ENCODE measurements at places on chromosomes 16 and 17.

GRCh38 chr17:74474043-74474792, 7.8 kb downstream of the CD300A start:
- no peaks in the 10 kb centered on the region for H3K27me3 ChIP-seq
- peak overlapping the region; percentile 95 for H3K27ac ChIP-seq

DNA sequence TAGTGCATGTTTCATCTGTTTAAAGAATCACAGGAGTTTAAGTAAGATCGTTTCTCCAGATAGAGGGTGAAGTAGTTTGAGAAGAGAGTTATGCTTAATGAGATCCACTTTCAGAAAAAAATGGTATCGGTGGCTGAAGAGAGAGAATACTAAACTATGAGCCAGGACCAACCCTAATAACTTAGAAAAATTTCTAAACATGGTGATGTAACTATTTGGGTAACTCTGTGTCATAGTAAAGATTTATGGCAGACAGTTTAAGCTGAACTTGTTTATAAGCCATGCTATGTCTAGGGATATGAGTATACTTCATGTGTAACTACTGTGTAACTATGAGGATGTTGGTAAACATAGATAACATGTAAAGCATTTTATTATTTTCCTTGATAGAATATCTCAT, 489.5 kb downstream of the KCNJ2 start:
- DNase-seq = no peak
- no peaks in the 10 kb centered on the region for H3K36me3 ChIP-seq
- no peaks in the 10 kb centered on the region for H3K4me1 ChIP-seq
- H3K27ac ChIP-seq = no peak overlapping the region
- H3K4me3 ChIP-seq = no peak overlapping the region

DNA sequence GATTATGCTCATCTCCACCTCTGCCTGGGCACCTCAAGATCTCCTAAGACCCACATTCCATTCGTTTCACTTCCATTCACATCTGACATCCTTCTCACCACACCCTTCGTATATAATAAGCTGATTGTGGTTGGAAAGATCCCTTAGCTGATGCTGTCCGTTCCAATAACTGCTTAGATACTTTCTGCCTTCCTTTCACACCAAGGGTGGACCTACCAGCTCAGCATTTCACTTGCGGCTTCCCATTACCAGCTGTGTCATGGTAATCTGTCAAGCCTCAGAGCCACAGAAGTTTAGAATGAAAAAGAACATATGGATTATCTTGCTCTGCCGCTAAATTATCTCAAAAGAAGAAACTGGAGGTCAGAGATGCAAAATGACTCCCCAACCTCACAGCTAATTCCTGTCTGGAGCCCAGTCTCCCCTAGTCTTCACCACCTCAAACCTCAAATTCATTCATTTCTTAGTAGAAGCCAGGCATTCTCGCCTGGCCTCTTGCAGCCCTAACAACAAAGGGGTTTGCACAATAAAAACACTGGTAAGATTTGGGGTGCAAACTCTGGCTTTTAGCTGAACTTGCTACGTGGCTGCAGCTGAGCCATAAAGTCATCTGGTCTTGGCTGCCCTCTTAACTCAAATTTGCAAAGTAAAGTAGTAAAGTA, 182.8 kb upstream of the HS3ST3A1 start:
- DNase-seq = no peak
- peaks cover 9% of the 10 kb centered on the region for H3K27me3 ChIP-seq
- H3K27ac ChIP-seq = no peak overlapping the region
- H3K4me1 ChIP-seq = no peaks in the 10 kb centered on the region
- H3K36me3 ChIP-seq = no peaks in the 10 kb centered on the region

DNA sequence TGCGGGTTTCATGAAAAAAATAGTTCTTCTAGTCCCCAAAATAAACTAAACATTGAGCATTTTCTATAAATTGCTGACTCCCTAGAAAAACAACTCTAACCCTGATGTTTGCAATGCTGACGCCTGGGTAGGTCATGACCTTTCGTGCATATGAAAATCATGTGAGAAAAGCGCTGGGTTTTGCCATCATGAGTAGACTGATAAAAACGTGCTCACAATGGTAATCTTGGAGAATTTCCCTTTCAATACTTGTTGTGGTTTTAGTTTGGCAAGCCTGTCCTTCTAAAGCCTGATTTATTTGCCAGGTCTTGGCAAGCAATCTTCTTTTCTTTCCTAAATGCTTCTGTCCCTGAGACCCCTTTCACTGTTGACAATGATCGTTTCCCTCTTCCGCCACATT, 4.0 kb upstream of the CLEC10A start:
- no peak for DNase-seq
- H3K27ac ChIP-seq = no peak overlapping the region
- peaks cover 3% of the 10 kb centered on the region for H3K36me3 ChIP-seq
- H3K27me3 ChIP-seq = peaks cover 22% of the 10 kb centered on the region
- H3K4me3 ChIP-seq = no peak overlapping the region

DNA sequence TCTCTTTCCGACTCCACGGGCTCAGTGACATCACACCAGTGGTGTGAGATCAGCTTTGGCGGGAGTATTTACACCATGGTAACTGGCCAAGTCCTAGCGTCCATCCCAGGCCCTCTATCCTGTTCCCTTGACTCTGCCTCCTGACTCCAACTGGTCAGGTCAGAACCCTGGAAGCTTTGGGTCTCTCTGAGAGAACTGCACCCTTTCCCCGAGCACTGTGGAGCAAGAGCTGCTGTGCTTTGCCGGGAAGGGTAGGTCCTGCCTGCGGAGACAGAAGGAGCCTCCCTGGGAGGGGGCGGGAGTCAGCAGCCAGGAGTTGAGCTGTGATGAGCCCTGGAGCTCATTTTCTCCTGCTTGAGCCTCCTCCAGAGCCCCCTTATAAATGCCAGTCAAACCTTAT, 212.1 kb upstream of the TNRC6C start:
- no peak overlapping the region for H3K27ac ChIP-seq
- peaks cover 1% of the 10 kb centered on the region for H3K36me3 ChIP-seq
- H3K4me3 ChIP-seq = no peak overlapping the region

GRCh38 chr17:76243826-76244679, 3.8 kb upstream of the RNF157 start:
- no peak overlapping the region for H3K4me3 ChIP-seq
- H3K27ac ChIP-seq = no peak overlapping the region
- H3K27me3 ChIP-seq = no peaks in the 10 kb centered on the region
- peaks cover 29% of the 10 kb centered on the region for H3K4me1 ChIP-seq
- no peak for DNase-seq
- H3K36me3 ChIP-seq = peaks cover 3% of the 10 kb centered on the region

GRCh38 chr17:79082311-79083190, 7.9 kb downstream of the ENGASE start:
- H3K27ac ChIP-seq = no peak overlapping the region
- H3K4me1 ChIP-seq = no peaks in the 10 kb centered on the region
- H3K36me3 ChIP-seq = peaks cover 23% of the 10 kb centered on the region
- no peak for DNase-seq
- no peak overlapping the region for H3K4me3 ChIP-seq

- H3K36me3 ChIP-seq = no peaks in the 10 kb centered on the region
- no peak overlapping the region for H3K27ac ChIP-seq
- H3K27me3 ChIP-seq = peaks cover 9% of the 10 kb centered on the region
- no peak for DNase-seq
- H3K4me1 ChIP-seq = no peaks in the 10 kb centered on the region
Measured at GRCh38 chr16:26709754-26710153, 357.0 kb upstream of the C16orf82 start.

Measured in central memory CD8-positive, alpha-beta T cell (primary cell).